ENCODE measurements at places on chromosomes 7 and 10. TPM values are rescaled to one million over a fixed set of nuclear protein-coding genes. Genes with fewer than 3 reads are reported as not detected.

Gene TAS2R41
- total RNA-seq: not detected

Gene PRLHR
- total RNA-seq: not detected

Gene SPDYE1
- total RNA-seq: not detected

Gene SLC29A4
- 1.4 TPM for total RNA-seq

GRCh38 chr7:47419471-47419870, 162.4 kb downstream of the TNS3 start:
- no peak for DNase-seq
- H3K4me3 ChIP-seq: no peak overlapping the region
- peaks cover 3% of the 10 kb centered on the region for H3K4me1 ChIP-seq

GRCh38 chr10:19480353-19480752, 335.9 kb upstream of the PLXDC2 start:
- H3K27me3 ChIP-seq: no peaks in the 10 kb centered on the region
- no peak for DNase-seq
- no peaks in the 10 kb centered on the region for H3K36me3 ChIP-seq
- H3K4me1 ChIP-seq: no peaks in the 10 kb centered on the region
- H3K27ac ChIP-seq: no peak overlapping the region

- no peak overlapping the region for H3K4me3 ChIP-seq
- DNase-seq: no peak
- peaks cover 2% of the 10 kb centered on the region for H3K36me3 ChIP-seq
- H3K4me1 ChIP-seq: peaks cover 7% of the 10 kb centered on the region
- peaks cover 63% of the 10 kb centered on the region for H3K27me3 ChIP-seq
These were observed 12.5 kb downstream of the GLI3 start for GRCh38 chr7:42224391-42225003.

DNA sequence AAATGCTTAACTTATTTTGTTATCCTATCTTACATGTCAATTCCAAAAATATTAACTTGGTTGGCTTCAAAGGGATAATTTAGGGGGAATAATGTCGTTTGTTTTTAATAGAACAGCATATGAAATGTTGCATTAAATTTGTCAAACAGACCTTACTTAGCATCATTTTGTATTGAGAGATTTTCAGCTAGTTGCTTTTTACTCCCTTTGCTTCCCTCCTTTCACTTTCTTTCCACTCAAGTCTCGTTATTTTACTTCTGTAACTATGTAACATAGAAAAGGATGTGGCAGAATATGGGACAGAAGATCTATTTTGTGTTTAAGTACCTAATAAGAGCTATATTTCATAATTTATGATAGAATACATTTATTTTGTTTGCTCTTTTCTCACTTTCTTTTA, 2.6 kb downstream of the PHYHIPL start:
- H3K27me3 ChIP-seq: peaks cover 25% of the 10 kb centered on the region
- H3K27ac ChIP-seq: no peak overlapping the region
- peaks cover 5% of the 10 kb centered on the region for H3K36me3 ChIP-seq
- no peak overlapping the region for H3K4me3 ChIP-seq
- no peaks in the 10 kb centered on the region for H3K4me1 ChIP-seq
- DNase-seq: no peak

All from activated naive CD8-positive, alpha-beta T cell treated with anti-CD3 and anti-CD28 coated beads for 36 hours (primary cell).